ENCODE measurements at places on chromosomes 3 and 15.

DNA sequence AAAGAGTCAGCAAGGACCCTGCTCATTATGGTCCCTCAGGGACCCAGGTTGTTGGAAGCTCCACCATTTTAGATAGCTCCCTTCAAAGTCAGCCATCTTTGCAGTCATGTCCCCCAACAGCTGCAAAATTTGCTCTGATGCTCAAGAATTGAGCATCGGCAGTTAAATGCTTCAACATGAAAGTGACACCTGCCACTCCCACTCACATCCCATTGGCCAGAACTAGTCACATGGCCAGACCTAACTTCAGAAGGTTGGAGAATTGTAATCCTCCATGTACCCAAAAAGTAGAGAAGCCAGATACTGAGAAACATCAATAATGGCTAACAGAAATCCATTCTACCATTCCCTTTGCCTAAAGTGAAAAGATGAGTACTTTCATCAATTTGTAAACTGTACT, 171.5 kb upstream of the NR2E3 start:
- no peak for DNase-seq

DNA sequence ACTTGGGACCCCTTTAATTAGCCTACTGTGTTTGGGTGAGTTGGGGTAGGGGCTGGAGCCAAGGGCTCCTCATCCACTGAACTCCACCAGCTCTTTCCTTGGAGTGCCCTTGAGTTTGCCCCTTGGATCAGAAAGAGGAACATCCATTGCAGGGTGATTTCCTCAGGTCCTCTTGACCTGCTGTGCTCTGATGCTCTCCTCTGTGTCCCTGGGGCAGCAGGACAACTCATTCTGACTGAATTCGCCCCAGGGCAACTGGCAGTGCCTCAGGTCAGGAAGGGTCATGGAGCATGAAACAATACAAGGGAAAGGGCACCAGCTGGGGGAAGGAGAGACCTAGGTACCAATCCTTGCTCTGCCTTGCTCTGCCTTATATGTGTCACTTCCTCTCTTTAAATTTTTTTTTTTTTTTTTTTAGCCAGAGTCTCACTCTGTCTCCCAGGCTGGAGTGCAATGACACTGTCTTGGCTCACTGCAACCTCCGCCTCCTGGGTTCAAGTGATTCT, 47.8 kb downstream of the BSN start:
- no peak for DNase-seq

- no peak for DNase-seq
Observed at GRCh38 chr3:38111201-38111600, 25.7 kb downstream of the ACAA1 start.

GRCh38 chr3:111692593-111693552, 97.7 kb upstream of the ZBED2 start:
- DNase-seq: no peak

DNA sequence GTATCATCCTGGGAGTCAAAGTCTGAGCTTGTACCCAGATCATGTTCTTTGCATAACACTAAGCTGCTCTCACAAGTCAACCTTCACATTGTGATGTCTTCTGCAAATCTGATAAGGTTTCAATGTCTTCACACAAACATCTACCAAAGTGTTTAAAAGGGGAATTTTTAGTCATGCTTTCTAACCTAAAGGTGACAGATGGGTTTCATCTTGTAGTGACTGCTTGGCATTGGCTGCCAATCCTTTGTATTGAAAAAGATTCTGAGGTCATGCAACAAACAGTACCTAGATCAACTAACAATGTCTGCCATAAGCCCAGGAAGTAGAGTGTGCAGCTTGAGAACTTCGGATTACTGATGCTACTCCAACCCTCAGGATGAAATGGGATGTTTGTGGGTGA, 43.6 kb upstream of the DIPK2A start:
- DNase-seq: no peak

GRCh38 chr15:33923446-33923845, 44.9 kb upstream of the CHRM5 start:
- DNase-seq: no peak

GRCh38 chr15:38091078-38091645, 156.7 kb downstream of the TMCO5A start:
- no peak for DNase-seq

DNA sequence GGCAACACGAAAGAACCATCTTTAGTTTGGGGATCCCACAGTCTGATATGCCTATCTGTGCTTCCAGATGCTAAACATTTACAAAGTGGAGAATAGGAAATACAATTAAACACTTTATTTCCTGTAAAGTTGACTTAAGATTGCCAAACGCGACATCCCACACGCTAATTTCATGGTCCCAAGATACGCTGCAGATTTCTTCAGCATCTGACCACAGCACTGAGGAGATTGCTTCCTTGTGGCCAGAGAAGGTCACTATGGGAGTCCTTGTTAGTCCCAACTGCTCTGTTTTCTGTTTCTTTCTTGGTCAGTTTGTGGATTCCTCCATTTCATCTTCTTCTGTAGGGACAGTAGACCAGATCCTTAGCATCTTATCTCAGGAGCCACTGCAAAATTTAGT, 43.3 kb downstream of the ASB7 start:
- DNase-seq: peak; percentile 39

DNA sequence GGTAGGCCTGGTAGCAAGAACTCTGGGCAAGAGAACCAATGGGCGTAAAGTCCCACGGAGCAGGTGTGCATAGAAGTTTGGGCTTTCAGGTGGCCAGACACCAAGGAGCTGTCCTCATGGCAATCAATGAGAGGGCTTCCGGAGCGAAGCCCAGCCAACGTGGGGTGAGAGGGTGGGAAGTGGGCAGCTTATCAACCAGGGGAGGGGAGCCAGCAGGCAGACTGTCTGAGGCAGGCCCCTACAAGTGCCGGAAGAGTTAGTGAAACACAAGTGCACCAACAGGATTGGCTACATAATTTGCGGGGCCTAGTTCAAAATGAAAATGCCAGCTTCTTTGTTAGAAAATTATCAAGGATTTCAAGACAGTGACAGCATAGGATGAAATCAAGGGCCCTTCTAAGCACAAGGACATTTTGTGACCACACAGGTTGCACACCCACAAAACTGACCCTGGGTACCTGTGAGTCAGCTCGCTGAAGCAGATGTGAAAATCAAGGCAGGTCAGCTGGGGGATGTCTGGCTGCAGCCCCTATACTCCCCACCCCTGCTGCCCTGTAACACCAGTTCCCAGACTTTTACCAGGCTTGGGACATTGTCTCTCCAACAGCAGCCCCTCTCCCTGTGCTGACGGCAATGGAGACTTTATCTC, 102.1 kb upstream of the ETV5 start:
- DNase-seq: no peak

DNA sequence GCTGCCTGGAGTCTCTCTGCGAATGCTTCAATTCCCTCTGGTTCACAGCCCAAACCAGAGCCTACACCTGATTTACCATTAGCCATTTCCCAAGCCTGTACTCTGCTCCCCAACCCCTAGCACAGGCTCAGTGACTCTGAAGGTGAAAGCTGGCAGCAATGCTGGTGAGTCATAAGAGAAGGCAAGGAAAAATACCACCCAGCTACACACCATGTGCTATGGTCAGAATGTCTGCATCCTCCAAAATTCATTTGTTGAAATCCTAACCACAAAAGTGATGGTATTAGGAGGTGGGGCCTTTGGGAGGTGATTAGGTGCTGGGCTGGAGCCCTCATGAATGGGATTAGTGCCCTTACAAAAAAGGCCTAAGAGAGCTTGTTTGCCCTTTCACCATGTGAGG, 117.1 kb upstream of the TJP1 start:
- no peak for DNase-seq

GRCh38 chr15:61794881-61795280, 265.4 kb downstream of the VPS13C start:
- DNase-seq: no peak

DNA sequence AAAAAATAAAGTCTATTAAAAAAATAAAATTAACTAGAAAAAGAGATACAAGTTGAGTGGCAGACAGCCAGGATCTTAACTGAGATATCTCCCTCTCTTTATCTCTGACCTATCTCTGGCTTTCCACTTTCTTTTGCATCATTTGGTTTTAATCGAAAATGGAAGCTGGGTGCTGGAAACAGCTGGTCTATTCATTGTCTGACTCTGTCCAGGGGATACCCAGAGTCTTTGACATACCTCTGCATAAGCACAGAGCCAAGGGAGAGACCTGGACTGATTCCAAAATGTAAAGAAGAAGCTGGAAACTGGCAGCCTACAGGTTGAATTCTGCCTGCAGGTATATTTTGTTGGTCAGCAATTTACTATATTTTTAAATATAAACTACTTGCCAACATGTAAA, 29.6 kb upstream of the CRBN start:
- no peak for DNase-seq

DNA sequence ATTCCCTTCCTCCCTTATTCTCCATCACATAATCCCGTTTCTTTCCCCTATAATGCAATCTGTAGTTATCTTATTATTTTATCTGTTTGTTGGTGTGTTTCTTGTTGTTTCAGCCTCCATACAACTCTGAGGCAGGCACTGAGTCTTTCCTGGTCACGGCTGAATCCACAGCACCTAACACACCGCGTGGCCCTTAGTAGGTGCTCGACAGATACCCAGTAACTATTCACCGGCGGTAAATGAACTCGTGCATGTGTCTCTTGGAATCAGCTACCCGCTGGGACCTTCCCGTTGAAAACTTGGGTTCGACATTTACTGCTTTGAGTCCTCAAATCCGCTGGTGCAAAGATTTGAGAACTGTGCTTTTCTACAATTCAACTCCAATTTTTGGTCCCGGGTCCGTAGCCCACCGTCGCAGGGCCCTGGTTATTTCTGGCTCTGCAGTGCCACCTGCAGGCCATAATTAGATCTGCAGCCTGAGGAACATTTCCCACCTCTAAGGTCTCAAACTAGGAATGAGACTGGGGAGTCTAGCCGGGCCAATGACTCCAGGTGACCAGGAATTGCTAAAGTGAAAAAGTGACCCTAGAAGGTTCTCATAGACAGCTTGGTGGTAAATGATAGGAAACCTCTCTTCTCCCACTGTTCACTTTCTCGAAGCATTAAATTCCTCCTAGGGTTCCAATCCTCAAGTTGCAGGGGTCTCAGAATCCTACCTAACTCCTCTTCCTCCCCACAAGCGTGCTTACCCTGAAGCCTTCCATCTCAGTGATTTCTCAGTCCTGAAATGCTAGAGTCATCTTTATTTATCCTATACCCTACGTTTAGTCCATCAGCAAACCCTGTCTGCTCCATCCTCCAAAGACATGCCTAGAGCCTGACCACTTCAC, 40.0 kb upstream of the TRH start:
- DNase-seq: peak; percentile 44

DNA sequence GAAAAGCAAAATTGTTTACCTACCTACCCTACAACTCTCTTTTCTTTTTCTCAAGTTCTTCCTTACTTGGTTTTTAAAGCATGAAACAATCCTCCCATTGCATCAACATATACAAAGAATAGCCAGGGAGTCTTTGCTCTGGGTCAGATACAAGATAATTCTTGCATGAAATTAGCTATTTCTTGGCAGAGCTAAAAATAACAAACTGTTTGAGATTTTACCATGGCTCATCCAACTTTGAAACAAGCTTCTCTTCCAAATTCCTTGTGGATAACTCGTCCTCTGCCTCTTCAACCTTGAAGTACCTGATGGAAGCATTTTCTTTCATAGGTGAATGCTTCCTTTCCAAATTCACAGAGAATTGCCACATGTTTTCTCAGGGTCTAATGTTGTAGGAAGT, 9.2 kb upstream of the CBLB start:
- DNase-seq: no peak

- DNase-seq: no peak
Observed at GRCh38 chr15:100897221-100898151, 17.9 kb downstream of the ALDH1A3 start.

DNA sequence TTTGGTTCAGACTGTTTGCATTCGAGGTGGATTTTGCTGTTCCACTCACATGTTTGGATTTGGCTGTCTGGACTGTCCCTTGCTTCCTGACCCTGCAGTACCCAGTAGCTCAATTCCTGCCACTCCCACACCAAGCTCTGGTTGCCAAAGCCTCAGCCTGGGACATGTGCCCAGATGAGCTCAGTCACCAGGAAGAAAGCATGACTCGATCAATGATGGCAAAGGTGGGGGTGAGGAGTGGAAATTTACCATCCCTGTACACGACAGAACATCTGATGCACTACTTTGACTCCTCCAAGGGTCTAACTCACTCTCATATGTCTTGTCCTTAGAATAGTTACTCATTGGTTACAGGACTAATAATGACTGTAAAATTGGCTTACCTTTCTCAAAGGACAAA, 45.2 kb downstream of the ZNF385D start:
- no peak for DNase-seq

- no peak for DNase-seq
Observed at GRCh38 chr3:73475175-73475574, 149.6 kb downstream of the PDZRN3 start.

DNA sequence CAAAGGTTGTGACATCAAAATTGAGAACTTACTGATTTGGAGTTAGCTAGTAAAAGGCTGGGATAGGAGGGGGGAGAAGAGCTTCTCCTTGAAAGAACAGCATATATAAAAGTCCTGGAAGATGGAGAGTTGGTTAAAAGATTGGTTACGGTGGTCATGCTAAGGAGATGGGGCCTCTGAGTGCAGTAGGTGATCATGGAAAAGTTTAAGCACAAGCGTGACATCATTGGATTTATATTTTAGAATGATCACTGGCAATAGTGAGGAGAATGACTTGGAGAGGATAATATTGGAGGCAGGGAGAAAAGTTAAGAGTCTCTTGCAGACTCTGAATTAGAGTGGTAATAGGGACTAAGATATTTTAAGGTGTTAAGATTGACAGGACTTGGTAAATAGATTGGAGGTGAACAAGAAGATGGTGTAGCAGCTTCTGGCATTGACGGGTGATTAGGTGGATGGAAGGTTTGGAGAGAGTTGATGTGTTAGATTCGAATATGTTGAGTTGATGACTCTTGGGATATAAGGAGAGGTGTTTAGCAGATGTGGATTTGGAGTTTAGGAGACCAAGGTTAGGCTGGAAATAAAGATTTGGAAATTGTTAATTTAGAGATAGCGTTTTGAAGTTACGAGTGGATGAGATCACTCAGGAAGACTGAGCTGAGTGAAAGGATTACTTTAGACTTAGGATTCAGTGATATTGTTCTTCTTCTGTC, 19.6 kb downstream of the PIAS1 start:
- no peak for DNase-seq

Measured in suppressor macrophage (primary cell).